ENCODE measurements at places on chromosomes 7 and 10.

GRCh38 chr7:88218836-88219605 lies 817 bp downstream of the SRI start:
- peak overlapping the region; percentile 65 for H3K4me3 ChIP-seq
- H3K27ac ChIP-seq: no peak overlapping the region
- H3K4me1 ChIP-seq: peaks cover 4% of the 10 kb centered on the region
- no peaks in the 10 kb centered on the region for H3K27me3 ChIP-seq

DNA sequence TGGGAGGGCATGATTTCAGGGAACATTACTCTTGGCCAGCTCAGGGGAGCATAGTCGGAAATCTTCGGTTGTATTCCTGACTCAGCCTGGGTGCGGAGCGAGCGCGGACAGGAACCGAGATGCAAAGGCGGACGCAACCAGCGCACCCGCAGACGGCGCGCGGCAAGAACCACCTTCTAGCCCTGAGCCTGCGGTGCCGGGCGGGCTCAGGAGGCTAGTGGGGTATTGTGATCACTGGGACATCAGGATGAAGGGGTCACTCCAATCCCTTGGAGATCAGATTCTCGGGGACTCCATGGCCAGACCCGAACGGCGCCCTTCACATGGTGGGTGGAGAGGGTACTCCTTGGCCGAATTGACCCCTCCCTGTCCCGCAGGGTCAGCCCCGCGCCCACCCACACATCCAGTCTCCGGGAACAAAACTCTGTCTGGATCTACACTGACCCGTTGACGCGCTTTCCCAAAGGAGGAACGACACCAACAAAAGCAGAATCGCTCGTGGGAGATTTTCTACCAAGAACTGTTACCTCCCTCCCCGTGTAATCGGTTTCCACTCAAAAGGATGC lies 730.5 kb downstream of the ZWINT start:
- H3K4me3 ChIP-seq: peak overlapping the region; percentile 59
- H3K36me3 ChIP-seq: no peaks in the 10 kb centered on the region
- DNase-seq: no peak
- H3K27me3 ChIP-seq: peaks cover 18% of the 10 kb centered on the region

GRCh38 chr10:95513941-95514392 lies 47.2 kb downstream of the SORBS1 start:
- DNase-seq: no peak
- no peaks in the 10 kb centered on the region for H3K36me3 ChIP-seq
- H3K4me1 ChIP-seq: peaks cover 9% of the 10 kb centered on the region
- no peak overlapping the region for H3K4me3 ChIP-seq
- no peak overlapping the region for H3K27ac ChIP-seq
- H3K27me3 ChIP-seq: no peaks in the 10 kb centered on the region

DNA sequence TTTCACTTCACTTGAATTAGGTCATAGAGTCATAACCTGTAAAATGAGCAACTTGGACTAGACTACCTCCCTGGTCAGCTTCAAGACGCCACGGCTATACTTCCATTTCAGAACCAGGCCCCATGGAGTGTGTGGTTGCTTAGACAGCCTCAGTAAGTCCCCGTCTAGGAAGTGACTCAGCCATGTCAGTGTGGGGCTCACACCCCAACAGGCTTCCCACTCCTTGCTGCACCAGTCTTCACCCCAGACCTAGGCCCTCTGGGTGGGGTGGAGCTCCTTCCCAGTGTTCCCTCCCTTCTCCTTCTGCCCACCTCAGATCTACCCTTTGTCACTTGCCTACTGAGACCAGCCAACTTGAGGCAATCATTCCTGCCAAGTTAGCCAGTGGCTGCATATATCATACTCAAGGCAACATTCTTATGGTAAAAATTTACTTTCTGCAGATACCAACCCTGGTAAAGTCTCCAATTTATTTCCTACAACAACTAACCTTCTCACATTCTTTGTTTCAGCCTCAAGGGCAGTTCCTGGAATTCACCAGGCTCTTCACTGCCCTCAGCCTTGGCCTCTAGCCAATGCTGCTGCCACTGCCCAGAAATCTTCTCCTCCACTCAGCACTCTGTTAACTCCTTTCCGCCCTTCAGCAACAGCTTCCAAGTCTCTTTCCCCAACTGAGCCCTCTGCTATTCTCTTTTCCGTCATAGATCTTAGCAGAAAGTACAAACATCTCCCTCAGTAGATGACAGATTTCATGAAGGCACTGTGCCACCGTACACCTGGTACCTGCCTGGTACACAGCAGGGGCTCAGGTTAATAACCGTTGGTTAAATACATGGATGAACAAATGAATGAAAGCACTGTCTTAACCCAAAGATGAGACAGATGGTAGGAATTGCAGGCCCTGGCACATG lies 31.3 kb upstream of the ZNRF2 start:
- no peak for DNase-seq
- H3K27me3 ChIP-seq: no peaks in the 10 kb centered on the region
- no peaks in the 10 kb centered on the region for H3K36me3 ChIP-seq
- no peaks in the 10 kb centered on the region for H3K4me1 ChIP-seq
- H3K27ac ChIP-seq: no peak overlapping the region

- no peak for DNase-seq
- peak overlapping the region; percentile 69 for H3K4me3 ChIP-seq
- H3K4me1 ChIP-seq: peaks cover 2% of the 10 kb centered on the region
- H3K36me3 ChIP-seq: no peaks in the 10 kb centered on the region
- H3K27me3 ChIP-seq: no peaks in the 10 kb centered on the region
Observed at GRCh38 chr7:122885583-122886356, 490 bp downstream of the CADPS2 start.

GRCh38 chr10:93076871-93077270 lies 3.2 kb downstream of the CYP26A1 start:
- peaks cover 44% of the 10 kb centered on the region for H3K27me3 ChIP-seq
- no peaks in the 10 kb centered on the region for H3K36me3 ChIP-seq
- no peak overlapping the region for H3K27ac ChIP-seq
- H3K4me3 ChIP-seq: no peak overlapping the region

DNA sequence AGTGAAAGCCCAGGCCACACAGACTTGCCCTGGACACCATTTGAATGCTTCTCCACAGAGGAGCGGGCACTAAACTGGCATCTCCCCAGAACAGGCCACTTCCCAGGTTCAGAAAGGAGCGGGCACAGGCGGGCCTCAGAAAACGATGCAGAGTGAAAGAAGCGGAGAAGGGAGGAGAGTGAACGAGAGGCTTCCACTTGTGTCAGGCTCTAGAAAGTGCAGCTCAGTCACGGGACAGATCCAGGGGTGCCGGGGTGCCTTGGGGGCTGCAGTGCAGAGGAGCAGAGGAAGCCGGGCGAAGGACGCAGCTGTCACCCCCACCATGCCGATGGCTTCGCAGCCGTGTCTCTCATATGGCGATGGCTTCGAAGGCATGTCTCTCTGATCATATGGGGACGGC lies 26.1 kb upstream of the PRKAR1B start:
- no peak overlapping the region for H3K27ac ChIP-seq
- DNase-seq: no peak
- H3K27me3 ChIP-seq: no peaks in the 10 kb centered on the region
- H3K4me1 ChIP-seq: no peaks in the 10 kb centered on the region
- no peak overlapping the region for H3K4me3 ChIP-seq

- no peak for DNase-seq
- no peaks in the 10 kb centered on the region for H3K4me1 ChIP-seq
- H3K4me3 ChIP-seq: no peak overlapping the region
Observed at GRCh38 chr7:2129323-2130095, 103.2 kb downstream of the MAD1L1 start.

- H3K36me3 ChIP-seq: peaks cover 8% of the 10 kb centered on the region
- H3K27ac ChIP-seq: no peak overlapping the region
- DNase-seq: no peak
- no peaks in the 10 kb centered on the region for H3K4me1 ChIP-seq
- H3K4me3 ChIP-seq: no peak overlapping the region
- H3K27me3 ChIP-seq: no peaks in the 10 kb centered on the region
Observed at GRCh38 chr7:6123843-6124242, 92.7 kb downstream of the ANKRD61 start.

DNA sequence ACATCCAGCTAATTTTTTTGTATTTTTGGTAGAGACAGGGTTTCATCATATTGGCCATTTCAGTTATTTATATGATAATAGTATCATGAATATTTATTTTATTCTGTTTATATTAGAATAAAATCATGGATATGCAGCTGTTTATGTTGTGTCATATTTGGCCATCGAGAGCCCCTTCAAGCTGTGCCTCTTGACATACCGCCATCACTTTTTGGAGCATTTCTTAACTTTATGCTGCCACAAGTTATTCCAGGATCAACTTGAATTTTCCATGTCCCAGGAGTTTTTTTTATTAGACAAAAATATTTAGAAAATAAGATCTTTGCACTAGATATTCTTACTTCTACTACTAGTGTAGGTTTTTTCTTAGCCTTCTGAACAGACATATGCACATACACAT lies 1067.0 kb upstream of the LRRTM3 start:
- H3K27ac ChIP-seq: no peak overlapping the region
- H3K27me3 ChIP-seq: no peaks in the 10 kb centered on the region
- no peak overlapping the region for H3K4me3 ChIP-seq
- H3K36me3 ChIP-seq: no peaks in the 10 kb centered on the region

DNA sequence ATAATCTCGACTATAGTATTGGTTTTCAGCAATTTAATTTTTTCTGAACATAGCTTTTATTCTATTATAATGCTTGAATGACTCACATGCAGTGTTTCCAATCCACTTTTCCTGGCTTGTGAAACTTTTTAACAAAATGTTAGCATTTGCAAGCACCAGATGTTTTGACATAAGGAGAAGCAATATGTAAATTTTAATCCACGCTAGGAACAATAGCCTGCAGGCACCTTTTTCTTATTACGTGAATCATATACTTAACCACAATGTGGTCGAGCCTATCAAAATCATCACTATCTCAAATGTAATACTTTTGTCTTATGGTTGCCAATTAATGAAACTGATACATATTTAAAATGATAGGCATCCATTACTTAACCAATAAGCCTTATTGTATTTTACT lies 97.1 kb downstream of the TFEC start:
- no peak for DNase-seq
- H3K36me3 ChIP-seq: no peaks in the 10 kb centered on the region
- H3K27me3 ChIP-seq: no peaks in the 10 kb centered on the region
- no peaks in the 10 kb centered on the region for H3K4me1 ChIP-seq
- H3K4me3 ChIP-seq: no peak overlapping the region
- H3K27ac ChIP-seq: no peak overlapping the region

DNA sequence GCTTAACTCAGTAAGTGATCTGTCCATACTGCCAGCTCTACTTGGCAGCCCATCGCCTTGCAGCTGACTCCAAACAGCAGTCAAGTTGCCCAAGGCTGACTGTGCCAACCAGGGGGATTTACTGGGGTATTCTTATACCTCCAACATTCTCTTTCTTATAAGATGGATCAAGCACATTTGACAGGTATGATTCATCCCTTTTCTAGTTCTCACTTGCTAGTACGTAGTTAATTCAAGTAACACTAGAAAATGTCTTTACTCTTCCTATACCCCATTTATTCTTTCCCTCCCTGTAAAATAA lies 77.0 kb downstream of the SLC25A13 start:
- H3K27me3 ChIP-seq: no peaks in the 10 kb centered on the region
- no peak overlapping the region for H3K4me3 ChIP-seq
- DNase-seq: no peak
- H3K4me1 ChIP-seq: no peaks in the 10 kb centered on the region
- H3K36me3 ChIP-seq: no peaks in the 10 kb centered on the region

- H3K27me3 ChIP-seq: no peaks in the 10 kb centered on the region
- no peak for DNase-seq
- no peaks in the 10 kb centered on the region for H3K36me3 ChIP-seq
- no peaks in the 10 kb centered on the region for H3K4me1 ChIP-seq
Observed at GRCh38 chr7:31114593-31115343, 62.7 kb downstream of the ADCYAP1R1 start.
